Stimulated activated CD4-positive, alpha-beta T cell treated with anti-CD3 and anti-CD28 coated beads, Interleukin-4, amount 100 ng/mL, for 48 hours (primary cell): ENCODE measurements at places on chromosomes 16 and 17.

- DNase-seq = no peak
Measured at GRCh38 chr16:79673635-79674034, 73.1 kb upstream of the MAF start.

- DNase-seq = no peak
Measured at GRCh38 chr16:49567950-49568349, 194.3 kb downstream of the C16orf78 start.

GRCh38 chr17:83201206-83202001, 122.0 kb downstream of the METRNL start:
- DNase-seq = no peak

DNA sequence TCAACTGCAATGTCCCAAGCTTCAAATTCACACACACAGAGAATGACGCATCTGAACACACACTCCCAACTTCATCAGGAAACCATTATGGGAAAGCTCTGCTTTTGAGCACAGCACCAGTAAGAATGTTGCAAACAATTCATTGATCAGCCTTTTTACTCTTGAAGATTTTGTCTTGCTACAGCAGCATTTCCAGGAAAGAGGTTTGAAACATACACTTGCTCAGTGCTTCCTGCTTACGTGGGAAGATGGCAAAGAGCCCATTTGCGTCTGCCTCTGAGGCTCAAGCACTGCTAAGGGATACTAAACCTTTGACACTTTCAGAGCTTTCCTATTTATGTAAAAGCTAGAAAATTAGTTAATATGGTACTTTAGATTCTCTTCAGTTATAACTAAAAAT, 77.2 kb upstream of the MON1B start:
- DNase-seq = no peak

DNA sequence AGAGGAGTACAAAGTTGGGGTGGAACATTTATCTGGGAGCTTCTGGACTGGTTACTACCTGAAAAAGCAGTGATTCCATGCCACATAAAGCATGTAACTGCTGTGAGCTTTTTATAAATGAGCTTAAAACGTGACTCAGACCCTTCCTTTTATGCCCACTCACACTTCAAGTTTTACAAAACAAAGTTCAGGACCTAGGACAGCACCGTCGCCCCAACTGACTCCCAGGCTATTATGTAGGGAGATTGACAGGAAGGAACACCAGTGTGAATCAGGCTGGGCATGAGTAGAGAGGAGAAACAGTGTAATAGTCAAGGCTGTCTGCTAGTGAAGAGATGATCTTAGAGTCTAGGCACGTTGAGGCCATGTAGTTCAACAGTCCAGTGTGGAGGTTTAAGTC, 91.6 kb upstream of the DNAH9 start:
- no peak for DNase-seq

DNA sequence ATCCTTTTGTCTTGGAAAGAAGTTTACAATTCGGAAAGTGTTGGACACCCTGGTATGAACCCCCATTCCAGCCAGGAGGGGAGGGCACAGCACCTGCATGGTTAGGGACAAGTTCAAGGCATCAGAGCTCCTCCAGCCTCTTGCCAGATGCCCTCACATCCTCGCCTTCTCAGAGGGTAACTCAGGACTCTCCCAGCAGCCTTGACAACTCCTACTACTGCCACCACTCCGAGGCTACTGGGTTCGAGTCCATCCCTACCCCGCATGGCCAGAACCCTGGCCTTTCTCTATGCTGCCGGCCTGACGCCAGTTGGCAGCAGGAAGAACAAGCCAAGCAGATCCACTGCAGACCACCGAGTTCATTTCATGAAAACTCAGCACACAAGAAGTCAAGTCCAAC, 34.1 kb downstream of the AXIN2 start:
- no peak for DNase-seq

- no peak for DNase-seq
Measured at GRCh38 chr16:11066261-11066870, 122.0 kb downstream of the CLEC16A start.
